ENCODE measurements at places on chromosomes 6 and 20. TPM values are rescaled to one million over a fixed set of nuclear protein-coding genes. Genes with fewer than 3 reads are reported as not detected.
A peak's percentile ranks its signal among the peaks of the same experiment; 100 is the strongest.

DNA sequence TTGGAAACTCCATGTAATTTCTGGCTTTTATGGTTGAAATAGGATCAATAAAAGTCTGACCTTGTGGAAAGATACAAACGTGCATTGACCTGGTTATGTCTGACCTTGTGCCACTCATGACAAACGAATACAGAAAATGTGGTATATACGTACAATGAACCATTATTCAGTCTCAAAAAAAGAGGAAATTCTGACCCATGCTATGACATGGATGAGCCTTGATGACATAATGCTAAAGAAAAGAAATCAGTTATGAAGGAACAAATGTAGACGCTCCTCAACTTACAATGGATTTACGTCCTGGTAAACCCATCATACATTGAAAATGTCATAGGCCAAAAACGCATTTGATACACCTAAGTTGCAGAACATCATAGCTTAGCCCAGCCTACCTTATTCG lies 309.7 kb upstream of the SULF2 start:
- no peak for DNase-seq
- no peaks in the 10 kb centered on the region for H3K4me1 ChIP-seq
- no peak overlapping the region for H3K4me3 ChIP-seq
- H3K36me3 ChIP-seq, result no peaks in the 10 kb centered on the region

GRCh38 chr6:54238396-54238795 lies 69.8 kb upstream of the TINAG start:
- H3K27me3 ChIP-seq, result no peaks in the 10 kb centered on the region
- peak; percentile 6 for DNase-seq
- H3K27ac ChIP-seq, result no peak overlapping the region

DNA sequence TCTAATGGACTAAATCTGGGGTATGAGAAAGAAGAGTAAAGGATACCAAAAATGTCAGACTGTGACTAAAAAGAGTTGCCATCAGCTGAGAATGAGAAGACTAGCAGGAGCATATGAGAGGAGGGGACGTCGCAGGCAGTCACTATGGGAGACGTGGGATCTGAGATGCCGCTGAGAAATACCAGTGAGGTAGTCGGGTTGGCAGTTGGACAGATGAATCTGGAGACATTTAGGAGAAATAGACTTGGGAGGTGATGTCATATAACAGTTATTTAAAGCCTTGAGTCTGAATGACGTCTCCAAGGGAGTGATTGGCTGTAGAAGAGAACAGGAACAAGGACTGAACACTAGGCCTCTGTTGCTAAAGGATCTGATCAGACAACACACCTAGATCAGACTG lies 51.5 kb upstream of the TRIM26 start:
- H3K27ac ChIP-seq, result no peak overlapping the region
- DNase-seq, result no peak
- H3K36me3 ChIP-seq, result no peaks in the 10 kb centered on the region
- H3K4me1 ChIP-seq, result no peaks in the 10 kb centered on the region
- no peaks in the 10 kb centered on the region for H3K27me3 ChIP-seq

GRCh38 chr6:159700970-159701369 lies 7.9 kb upstream of the SOD2 start:
- no peak overlapping the region for H3K4me3 ChIP-seq
- H3K27ac ChIP-seq, result no peak overlapping the region
- no peaks in the 10 kb centered on the region for H3K27me3 ChIP-seq
- DNase-seq, result no peak

DNA sequence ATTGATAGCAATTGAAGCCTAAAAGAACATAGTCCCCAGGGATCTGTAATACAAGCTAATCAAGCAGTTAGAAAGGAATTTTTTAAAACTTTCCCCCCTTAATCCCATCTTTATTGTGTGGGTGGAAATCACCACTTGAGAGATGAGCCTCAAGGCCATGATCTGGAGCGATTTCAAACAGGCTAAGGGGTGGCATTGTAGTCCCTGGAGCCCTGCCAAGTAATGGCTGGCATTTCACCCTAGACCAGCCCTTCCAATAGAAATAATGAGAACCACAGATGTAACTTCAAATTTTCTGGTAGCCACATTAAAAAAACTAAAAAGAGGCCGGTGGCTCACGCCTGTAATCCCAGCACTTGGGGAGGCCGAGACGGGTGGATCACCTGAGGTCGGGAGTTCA lies 46.9 kb downstream of the PRDM1 start:
- no peak overlapping the region for H3K4me3 ChIP-seq
- no peaks in the 10 kb centered on the region for H3K27me3 ChIP-seq
- H3K36me3 ChIP-seq, result no peaks in the 10 kb centered on the region

DNA sequence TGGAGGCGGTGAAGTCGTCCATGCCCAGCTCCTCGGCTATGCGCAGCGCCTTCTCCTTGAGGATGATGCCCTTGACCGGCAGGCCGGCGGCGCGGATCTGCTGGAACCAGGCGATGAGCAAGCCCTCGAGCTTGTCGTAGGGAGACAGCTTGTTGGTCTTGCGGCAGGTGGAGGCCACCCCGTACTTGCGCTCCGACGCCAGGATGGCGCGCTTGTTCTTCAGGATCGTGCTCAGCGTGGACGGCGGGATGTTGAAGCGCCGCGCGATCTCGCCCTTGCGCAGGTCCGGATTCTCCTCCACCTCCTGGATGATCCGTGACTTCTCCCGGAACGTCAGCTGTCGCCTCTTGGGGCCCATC lies 435 bp downstream of the CENPB start:
- peaks cover 22% of the 10 kb centered on the region for H3K4me1 ChIP-seq
- H3K27me3 ChIP-seq, result no peaks in the 10 kb centered on the region
- DNase-seq, result peak; percentile 25
- H3K4me3 ChIP-seq, result peak overlapping the region; percentile 53
- no peaks in the 10 kb centered on the region for H3K36me3 ChIP-seq

DNA sequence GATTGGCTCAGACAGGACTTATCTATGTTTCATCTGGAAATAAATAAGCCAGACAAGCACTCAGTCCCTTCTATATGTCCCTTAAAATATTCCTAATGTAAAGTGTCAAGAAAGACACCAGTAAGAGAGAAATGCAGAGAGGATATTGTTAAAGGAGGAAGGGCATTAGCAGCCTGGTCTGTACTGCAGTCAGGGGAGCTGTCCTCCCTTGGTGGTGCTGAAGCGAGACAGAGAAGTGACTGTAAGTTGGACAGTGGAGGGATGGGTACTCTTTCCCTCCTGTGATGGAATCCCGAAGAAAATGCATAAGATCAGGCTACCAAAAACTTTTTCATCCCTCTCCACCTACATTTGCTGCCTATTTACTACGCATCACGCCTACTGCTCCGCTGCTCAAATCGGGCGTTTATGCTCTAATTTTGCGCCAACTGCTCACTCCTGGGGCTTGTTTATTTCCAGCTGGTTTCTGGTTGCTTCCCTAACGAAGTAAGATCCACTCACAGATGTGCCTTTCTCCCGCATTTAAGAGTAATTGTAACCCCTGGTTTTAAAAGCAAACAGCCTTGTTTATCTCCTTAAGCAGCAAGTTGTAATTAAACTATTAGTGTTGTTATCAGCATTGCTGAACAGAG lies 35.2 kb downstream of the PHACTR1 start:
- no peak overlapping the region for H3K27ac ChIP-seq
- peak; percentile 19 for DNase-seq
- H3K4me1 ChIP-seq, result no peaks in the 10 kb centered on the region
- no peaks in the 10 kb centered on the region for H3K36me3 ChIP-seq

- no peaks in the 10 kb centered on the region for H3K27me3 ChIP-seq
- DNase-seq, result no peak
- no peak overlapping the region for H3K27ac ChIP-seq
Measured at GRCh38 chr6:524803-525202, 132.1 kb downstream of the HUS1B start.

DNA sequence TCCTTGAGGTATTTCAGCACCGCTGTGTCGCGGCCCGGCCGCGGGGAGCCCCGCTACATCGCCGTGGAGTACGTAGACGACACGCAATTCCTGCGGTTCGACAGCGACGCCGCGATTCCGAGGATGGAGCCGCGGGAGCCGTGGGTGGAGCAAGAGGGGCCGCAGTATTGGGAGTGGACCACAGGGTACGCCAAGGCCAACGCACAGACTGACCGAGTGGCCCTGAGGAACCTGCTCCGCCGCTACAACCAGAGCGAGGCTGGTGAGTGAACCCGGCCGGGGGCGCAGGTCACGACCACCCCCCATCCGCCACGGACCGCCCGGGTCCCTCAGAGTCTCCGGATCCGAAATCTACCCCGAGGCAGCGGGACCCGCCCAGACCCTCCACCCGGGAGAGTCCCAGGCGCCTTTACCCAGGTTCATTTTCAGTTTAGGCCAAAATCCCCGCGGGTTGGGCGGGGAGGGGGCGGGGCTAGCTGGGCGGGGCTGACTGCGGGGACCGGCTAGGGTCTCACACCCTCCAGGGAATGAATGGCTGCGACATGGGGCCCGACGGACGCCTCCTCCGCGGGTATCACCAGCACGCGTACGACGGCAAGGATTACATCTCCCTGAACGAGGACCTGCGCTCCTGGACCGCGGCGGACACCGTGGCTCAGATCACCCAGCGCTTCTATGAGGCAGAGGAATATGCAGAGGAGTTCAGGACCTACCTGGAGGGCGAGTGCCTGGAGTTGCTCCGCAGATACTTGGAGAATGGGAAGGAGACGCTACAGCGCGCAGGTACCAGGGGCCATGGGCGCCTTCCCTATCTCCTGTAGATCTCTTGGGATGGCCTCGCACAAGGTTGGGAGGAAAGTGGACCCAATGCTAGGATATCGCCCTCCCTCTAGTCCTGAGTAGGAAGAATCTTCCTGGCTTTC lies 693 bp downstream of the HLA-F start:
- DNase-seq, result peak; percentile 32
- peak overlapping the region; percentile 88 for H3K27ac ChIP-seq
- peak overlapping the region; percentile 76 for H3K4me3 ChIP-seq

- H3K36me3 ChIP-seq, result no peaks in the 10 kb centered on the region
- no peaks in the 10 kb centered on the region for H3K27me3 ChIP-seq
- no peaks in the 10 kb centered on the region for H3K4me1 ChIP-seq
- H3K27ac ChIP-seq, result no peak overlapping the region
- DNase-seq, result no peak
- H3K4me3 ChIP-seq, result no peak overlapping the region
Measured at GRCh38 chr20:22684763-22685443, 100.5 kb upstream of the FOXA2 start.

Gene NCR2
- not detected for total RNA-seq

Gene OR2H2
- not detected for total RNA-seq

Gene C6orf141
- total RNA-seq, result 37.8 TPM

Gene PRKN
- 21.2 TPM for total RNA-seq

Gene BPIFA1
- total RNA-seq, result not detected
